Effector memory CD4-positive, alpha-beta T cell (primary cell): ENCODE measurements at places on chromosomes 4 and X.

DNA sequence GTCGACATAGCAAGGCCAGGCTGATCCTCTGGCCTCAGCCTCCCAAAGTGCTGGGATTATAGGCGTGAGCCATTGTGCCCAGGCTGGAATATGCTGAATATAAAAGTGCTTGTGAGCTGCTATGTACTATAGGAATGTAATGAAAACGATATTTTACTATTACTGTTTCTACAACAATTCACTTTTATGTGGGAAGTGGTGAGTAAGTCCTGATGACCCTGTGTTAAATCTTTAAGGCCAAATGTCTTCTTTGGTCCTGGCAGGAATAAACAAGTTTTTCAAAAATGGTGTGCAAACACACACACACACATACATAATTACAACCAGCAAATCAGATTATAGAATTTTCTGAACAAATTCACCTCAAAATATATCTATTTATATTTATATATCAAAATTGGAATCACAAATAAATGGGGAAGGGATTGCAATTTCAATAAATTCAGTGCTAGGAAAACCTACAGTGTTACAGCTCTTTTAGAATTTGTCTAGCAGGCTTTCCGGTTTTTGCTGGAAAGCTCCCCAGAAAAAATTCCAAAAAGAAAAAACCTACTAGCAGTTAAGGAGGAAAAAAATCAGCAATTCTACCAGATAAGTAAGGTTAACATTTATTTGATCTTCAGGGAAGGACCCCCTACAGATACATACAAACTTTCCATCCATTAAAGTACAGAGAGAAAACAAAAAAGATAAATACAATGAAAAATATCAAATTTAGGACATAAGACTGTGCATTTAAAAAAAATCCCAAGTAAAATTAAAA, 17.9 kb downstream of the SMIM14 start:
- DNase-seq: no peak

- no peak for DNase-seq
Measured at GRCh38 chr4:114399105-114399504, 199.5 kb upstream of the UGT8 start.

GRCh38 chr4:38510201-38510600, 153.8 kb upstream of the KLF3 start:
- DNase-seq: no peak

- DNase-seq: no peak
Measured at GRCh38 chr4:183300070-183300469, 20.0 kb downstream of the CLDN22 start.

DNA sequence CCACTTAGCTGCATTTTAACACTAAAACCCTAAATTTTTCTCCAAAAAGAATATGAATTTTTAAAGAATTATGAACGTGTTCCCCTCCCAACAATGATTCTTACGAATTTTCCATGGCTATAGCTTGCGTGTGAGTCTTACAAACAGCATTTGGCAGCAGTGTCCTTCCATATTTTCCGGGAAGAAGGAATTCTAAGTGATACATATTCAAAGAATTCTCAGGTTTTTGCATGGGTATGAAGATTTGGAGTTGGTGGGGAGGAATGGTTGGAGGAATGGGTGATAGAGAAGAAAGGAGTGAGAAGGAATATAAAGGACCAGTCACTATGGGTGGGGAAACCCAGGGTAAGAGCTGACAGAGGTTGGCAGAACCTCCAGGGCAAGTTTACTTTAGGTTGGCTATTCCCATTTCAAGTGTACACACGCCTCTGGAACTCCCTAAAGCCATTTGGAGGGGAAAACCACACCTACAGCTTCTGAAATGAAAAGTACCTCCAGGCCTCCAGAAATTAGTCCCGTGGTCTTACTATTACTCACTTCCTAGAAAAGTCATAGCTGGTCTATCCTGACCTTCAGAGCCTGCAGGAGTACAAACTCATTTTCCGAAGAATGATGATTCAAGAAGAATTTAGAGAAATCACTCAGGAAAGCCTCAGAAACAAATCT, 420.8 kb upstream of the DIPK2B start:
- DNase-seq: no peak

DNA sequence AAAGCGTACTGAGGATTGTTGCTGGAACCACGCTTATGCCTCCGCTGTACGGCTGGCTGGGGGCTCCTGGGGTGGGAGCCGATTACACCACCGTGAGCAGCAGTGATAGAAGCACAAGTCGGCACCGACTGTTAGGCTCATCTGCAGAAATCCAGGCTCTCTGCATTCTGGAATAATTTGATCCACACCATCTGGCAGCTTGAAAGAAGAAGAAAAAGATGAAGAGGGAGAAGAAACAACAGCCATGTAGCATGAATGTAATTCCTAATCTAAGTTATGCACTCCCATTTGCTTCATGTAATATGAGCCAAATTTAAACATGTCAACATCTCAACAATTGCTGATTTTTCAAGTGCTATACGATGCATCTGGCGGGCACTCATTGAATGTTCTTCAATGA, 84.6 kb upstream of the DHX15 start:
- DNase-seq: no peak

GRCh38 chrX:149145845-149146285, 359.2 kb downstream of the IDS start:
- DNase-seq: no peak

DNA sequence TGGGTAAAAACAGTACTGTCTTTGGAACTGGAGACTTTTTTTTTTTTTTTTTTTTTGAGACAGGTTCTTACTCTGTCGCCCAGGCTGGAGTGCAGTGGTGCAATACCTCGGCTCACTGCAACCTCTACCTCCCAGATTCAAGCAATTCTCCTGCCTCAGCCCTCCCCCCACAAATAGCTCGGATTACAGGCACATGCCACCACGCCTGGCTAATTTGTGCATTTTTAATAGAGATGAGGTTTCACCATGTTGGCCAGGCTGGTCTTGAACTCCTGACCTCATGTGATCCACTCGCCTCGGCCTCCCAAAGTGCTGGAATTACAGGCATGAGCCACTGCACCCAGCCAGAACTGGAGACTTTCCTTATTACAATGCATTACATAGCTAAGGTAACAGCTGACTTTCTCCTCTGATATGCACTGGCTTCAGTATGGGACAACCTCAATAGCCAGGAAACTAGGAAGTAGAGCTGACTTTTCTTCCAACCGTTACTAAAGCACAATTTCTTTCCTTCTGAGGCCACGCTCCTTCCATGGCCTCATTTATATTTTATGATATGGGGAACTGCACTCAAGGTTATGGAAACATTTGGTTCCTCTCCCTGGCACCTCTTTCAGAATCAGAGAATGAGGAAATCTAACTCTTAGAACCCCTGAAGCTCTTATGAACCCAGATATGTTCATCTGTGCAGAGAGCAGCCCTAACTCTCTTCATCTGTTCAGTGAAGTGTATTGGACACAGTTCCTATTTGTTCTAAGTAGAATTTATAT, 53.5 kb upstream of the FAM9B start:
- no peak for DNase-seq

DNA sequence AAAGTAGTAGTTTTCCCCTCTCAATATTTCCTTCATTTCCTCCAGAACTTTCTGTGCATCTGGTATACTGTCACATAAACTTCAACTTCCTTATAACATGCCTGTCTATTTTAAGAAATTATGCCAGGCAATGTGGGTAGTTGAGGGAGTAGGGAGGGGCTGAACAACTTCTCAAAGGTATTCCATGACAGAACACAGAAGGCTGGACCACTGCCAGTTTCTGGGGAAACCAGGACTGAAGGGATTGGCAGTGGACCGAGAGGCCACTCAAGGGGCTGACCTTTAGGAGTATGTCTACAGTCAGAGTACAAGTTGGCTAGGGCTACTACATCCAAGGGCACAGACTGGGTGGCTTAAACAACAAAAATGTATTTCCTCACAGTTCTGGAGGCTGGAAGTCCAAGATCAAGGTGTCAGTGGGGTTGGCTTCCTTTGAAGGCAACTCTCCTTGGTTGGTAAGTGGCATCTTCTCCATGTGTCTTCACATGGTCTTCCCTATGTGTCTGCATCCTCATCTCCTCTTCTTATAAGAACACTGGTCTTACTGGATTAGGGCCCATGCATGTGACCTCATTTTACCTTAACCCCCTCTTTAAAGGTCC, 6.9 kb downstream of the SH3RF1 start:
- DNase-seq: no peak

GRCh38 chr4:2083826-2084160, 24.7 kb downstream of the NAT8L start:
- no peak for DNase-seq

GRCh38 chr4:1402516-1403091, 3.6 kb downstream of the NKX1-1 start:
- DNase-seq: no peak

GRCh38 chr4:73669410-73670183, 49.4 kb upstream of the RASSF6 start:
- DNase-seq: no peak

DNA sequence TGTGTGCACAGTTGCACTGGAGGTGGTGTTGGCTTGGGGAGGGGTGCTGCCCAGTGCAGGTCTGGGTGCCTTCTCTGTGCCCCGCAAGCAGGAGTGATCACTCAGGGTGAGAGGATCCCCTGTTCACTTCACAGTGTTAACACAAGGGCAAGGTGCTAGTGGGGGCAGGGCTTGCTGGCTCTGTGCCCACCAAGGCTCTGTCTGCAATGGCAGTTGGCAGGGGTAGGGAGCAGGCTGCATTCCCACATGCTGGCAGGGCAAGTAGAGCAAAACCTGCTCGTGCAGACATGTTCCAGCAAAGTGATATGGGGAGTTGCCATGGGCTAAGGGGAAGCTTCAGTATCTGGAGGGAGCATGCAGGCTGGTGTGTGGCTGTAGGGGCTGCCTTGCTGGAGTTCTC, 428.0 kb downstream of the ZNF674 start:
- no peak for DNase-seq

GRCh38 chr4:57154926-57155325, 44.7 kb upstream of the IGFBP7 start:
- no peak for DNase-seq

DNA sequence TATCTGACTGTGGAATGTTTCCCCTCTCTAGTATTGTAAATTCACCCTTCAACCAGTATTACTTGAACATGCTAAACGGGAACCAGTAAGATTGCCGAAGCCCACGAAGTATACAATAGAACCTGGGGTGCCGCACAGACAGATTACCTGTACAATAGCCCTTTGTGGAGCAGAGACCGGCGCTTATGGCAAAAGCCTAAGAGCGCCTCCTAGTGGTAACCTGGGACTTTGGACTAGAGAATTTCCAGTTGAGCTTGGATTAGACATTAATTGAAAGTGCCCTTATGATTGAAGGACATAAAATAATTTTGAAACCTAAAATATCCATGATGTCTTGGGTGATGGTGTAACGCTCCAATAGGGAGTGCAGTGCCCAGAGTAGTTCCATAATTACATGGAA, 14.1 kb downstream of the ZNF157 start:
- DNase-seq: peak; percentile 54

- DNase-seq: no peak
Measured at GRCh38 chr4:71564775-71565174, 219.1 kb downstream of the GC start.

DNA sequence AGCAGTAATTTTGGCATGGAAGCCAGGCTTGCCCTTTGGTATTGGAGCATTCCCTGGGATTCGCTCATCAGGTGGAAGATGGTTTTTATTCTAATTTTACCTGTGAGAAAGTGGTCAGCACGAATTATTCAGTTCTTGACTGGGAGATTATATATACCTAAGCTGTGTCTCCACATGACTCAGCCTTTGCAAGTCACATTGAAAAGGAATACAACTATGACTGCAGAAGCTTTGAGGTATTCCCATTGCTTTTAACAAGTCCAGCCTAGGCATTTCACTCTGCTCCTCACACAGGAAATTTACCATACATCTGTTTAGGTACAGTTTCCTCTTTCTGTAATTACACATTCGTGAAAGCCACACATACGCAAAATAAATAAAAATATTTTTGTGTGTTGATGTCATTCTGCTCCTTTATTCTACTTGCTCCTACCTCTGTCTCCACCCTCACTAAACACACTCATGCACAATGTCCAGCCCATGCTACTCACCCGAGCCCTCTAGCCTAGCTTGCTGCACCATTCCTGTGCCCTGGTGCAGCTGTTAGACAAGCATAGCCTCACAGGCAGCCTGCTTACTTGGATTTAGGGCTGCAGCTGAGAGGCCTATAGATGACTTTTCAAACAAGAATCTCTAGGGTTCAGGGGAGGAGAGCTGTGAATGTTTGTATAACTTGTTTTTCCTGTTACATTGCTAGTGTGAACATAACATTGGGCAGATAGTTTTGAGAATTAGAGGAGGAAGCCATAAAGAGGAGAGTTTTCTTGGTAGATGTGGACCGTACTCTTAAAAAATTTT, 504.4 kb upstream of the FAT1 start:
- no peak for DNase-seq

DNA sequence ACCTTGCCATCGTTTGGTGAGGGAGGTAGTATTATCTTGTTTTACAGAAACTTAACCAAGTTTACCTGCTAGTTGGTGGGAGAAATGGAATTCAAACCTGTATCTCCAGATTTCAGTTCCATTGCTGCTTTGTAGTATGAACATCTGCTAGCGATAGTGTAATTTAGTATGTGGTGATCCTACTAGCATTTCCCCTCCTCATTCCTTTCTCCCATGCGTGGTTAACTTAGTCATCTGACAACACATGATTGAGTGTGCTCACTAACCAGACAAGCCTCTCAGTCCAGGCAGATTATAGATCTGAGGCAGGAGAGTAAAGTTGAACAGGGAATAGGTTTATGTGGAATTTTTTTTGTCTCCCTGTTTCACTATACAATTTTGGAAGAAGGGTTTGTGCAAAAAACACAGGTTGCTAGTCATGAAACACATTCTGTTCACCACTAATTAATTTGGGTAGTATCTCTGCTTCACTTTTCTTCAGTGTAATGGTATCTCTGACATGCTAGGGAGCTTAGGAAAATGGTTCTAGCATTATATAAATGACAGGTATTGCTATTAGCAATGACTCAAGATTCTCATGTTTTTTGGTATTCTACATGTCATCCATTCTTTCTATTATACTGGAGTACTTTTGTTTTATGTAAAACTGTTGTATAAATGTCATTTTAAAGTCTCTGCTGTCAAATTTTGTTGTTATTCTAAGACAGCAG, 21.7 kb downstream of the RBPJ start:
- no peak for DNase-seq

- DNase-seq: no peak
Measured at GRCh38 chr4:16083241-16084191, at the start of gene PROM1. Gene PROM1 (minus strand): TSS chr4:16084023. CDS start chr4:16075906, 8,117 bp downstream.
